ENCODE measurements at places on chromosomes 1 and 21.

DNA sequence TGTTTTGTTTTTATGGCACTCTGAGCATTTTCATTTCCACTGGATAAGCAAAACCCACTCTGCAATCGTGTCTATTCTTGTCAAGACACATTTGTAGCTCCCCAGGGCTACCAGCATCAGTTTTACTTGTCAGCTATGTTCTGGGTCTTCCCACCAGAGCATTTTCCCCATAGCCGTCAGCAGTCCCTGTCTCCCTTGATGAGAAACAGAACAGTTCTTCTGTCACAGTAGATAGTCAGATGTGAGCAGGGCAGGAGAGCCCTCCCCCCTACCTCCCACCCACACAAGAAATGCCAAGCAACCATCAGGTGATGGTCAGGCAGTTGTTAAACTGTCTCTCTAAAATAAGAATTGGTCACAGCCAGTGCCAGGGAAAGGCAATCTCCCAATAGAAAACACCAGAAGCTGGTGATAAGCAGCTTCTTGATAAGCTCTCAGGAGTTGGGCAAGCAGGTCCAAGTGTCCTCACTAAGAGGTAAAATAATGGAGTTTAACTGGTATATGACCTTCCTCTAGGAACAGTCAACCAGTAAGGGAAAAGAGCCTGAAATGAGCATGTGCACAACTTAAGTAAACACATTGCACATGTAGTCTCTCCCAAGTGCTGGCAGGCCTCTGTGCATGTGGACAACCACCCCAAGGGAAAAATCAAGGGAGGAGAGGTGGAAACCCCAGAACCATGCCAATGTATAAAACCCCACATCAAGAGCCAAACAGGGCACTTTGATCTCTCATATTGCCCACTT, 208.2 kb downstream of the S1PR1 start:
- DNase-seq = no peak

DNA sequence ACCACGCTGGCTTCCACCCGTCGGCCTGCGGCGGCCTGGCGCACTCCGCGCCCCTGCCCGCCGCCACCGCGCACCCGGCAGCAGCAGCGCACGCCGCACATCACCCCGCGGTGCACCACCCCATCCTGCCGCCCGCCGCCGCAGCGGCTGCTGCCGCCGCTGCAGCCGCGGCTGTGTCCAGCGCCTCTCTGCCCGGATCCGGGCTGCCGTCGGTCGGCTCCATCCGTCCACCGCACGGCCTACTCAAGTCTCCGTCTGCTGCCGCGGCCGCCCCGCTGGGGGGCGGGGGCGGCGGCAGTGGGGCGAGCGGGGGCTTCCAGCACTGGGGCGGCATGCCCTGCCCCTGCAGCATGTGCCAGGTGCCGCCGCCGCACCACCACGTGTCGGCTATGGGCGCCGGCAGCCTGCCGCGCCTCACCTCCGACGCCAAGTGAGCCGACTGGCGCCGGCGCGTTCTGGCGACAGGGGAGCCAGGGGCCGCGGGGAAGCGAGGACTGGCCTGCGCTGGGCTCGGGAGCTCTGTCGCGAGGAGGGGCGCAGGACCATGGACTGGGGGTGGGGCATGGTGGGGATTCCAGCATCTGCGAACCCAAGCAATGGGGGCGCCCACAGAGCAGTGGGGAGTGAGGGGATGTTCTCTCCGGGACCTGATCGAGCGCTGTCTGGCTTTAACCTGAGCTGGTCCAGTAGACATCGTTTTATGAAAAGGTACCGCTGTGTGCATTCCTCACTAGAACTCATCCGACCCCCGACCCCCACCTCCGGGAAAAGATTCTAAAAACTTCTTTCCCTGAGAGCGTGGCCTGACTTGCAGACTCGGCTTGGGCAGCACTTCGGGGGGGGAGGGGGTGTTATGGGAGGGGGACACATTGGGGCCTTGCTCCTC, 1.9 kb downstream of the OLIG2 start:
- no peak for DNase-seq

DNA sequence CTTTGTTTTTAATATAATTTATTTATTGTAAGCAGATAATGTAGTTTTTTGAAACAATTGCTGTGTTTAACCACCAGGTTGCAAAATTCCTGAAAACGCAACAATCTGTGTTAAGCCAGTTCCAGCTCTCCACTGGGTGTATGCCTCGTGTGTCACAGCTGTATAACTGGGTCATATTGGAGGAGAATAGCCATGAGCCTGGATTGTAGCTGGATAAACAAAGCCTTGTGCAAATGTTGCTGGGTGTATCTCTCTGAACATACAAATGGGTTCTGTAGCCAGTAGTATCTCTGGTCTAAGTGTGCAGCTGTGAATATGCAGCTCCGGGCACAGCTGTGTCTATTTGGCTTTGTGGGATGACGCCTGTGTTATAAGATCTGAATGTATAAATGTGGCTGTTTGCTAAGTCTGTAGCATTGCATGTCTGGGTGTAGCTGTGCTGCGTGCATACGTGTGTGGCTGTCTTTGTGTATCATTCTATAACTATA, 2.8 kb downstream of the TCEA3 start:
- DNase-seq = no peak

GRCh38 chr1:163459539-163459938, 137.8 kb downstream of the NUF2 start:
- DNase-seq = peak; percentile 60

GRCh38 chr21:45827881-45828579, 153.5 kb upstream of the COL6A1 start:
- no peak for DNase-seq

- DNase-seq = peak; percentile 90
Measured at GRCh38 chr1:95309031-95309471, 75.0 kb downstream of the RWDD3 start.

DNA sequence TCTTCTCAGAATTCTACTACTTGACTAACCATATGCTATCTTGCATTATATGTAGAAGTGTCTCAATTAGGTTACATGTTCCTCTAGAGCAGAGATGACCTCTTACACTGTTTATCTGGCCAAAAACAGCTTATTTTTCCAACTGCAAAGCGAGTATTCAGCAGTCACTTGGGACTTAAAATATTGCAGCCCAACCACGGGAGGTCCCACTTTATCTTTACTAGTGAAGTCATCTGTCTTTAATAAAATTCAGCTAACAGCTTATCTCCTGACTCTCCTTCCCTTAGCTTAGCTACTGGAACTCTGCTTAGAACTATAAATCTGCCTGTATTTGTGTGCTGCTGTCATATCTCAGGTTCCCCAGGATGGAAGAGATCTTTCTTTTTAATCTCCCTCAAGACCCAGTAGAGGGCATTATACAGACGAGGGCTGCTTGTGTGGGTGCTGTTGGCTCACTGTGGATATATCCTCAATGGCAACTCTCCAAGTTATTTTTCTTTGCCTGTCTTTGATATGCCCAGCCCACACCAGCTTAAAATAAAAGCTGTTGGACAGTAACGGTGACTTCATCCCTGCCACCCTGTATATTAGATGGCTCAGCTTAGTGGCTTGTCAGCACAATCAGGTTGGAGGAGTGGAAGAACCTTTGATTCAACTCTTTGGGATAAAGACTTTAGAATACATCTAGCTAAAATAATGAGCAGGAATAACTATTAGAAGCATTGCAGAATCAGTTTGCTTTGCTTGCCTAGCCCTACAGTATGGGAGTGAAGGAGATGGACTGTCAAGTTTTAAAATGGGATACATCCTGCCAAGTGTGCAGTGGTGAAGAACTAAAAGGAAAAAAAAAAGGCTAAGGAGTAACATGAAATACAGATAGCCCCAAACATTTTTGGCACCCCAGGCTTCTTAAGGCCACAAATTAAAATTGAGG, 9.6 kb downstream of the ENSA start:
- DNase-seq = no peak
